Stimulated activated CD8-positive, alpha-beta memory T cell treated with anti-CD3 and anti-CD28 coated beads, Interleukin-4, amount 100 ng/mL, for 1 hour (primary cell): ENCODE measurements at places on chromosomes 3 and 15.

GRCh38 chr3:127077505-127078064, 94.7 kb downstream of the PLXNA1 start:
- no peak for DNase-seq

GRCh38 chr15:29532296-29532695, 262.7 kb upstream of the NSMCE3 start:
- DNase-seq: no peak

DNA sequence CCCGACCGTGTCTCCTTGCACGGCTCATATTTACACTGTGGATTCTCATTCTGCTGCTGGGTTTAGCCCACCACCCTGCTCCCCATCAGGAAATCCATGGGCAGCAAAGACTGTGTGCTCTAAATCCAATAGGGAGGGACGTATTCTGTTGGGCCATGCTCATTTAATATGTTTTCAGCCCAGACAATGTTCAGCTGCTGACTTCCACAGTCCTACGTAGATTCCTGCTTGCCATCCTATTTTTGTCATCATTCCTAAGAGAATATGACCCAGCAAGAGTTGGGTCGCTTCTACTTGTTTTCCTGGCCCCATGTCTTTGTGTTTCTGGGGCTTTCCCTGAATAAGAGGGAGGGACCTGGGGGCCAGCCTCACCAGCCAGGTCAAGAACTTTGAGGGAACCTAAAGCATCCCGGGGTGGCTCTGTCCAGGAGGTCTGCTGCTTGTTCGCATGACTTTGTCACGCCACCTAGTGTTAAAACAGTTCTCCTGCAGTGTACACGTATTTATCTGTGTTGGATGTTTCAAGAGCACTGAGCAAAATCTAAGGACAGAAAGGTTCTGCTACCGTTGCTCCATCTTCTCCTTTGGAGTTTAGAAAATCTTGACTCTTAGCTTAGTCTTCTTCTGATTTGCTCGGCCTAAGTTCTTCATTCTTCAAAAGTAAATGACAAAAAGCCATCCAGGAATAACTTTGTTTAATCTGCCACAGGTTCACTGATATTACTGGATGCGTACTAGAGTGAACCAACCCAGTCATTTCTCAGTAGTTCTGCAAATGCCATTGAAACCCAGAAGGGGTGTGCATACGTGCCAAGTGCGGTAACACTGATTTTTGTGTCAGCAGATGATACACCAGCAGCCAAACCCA, 79.8 kb upstream of the NR2E3 start:
- no peak for DNase-seq

- no peak for DNase-seq
Observed at GRCh38 chr3:172217877-172218276, 178.5 kb downstream of the FNDC3B start.

DNA sequence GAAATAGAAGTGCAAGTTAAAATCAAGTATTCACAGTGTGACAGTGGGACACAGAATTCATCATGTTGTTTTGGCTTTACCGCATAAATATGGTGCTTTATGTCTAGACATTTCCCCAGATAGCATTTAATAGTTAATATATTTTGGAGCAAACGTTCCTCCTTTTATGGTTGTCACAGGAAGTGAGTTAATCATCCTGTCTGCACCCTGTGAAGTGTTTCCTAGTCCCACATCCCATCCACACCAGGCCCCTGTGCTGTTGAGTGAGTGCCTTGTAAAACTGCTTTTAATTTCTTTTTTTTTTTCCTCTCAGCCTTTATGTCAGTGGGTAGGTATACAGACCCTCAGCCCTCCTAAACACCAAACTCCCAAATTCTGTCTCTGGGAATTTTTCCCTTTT, 393.7 kb downstream of the FEZF2 start:
- DNase-seq: no peak

GRCh38 chr15:60044636-60045270, 40.6 kb downstream of the FOXB1 start:
- no peak for DNase-seq
